ENCODE measurements at places on chromosomes 16 and 17.

DNA sequence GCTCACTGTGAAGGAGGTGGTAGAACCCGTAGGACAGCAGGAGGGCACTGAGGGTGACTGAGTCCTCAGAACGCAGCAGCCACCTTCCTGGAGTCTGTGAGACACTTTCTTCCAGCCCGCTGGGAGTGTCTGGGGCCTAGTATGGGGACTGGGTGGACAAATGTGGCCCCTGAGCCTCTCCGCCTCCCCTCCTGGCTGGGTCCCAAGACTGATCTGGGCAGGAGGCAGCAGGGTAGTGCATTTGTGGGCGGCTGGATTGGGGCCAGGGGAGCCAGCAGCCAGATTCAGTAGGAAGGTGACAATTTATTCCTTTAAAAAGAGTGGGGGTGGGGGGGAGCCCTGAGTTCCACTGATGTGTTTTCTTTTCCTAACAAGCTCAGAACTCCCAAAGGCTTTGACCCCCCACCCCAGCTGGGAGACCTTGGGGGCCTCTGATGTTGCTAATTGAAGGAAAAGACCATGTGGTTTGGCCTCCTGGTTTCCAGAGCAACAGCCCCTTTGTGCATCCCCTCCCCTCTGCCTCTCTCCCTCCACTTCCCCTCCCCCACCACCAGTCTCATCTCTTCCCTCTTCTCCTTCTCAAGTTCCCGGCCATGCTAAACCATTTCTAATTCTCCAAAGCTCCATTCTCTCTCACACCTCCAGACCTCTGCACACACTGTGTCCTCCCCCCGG, 4.4 kb downstream of the CLEC19A start:
- no peak for DNase-seq

DNA sequence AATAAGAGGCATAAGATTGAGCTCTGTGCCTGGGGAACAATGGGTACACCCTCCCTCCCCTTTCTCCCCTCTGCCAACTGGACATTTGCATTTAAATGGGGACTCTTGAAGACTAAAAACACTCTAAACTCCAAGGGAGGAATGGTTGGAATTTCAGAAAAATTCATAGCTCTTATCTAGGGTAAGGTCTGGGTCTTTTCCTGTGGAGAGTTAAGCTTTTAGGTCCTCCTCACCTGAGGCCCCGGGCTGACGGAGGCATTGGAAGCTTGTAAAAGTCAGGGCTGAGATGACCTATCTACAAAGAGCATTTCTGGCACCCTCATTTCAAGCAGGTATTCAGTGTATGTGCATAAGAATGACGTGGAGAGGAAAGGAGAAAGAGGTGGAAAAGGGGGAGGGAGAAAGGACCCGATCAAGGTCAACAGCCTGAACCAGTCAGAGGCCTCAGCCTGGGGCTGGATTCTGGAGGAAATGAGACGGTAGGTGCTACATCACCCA, 78.0 kb downstream of the RAP1GAP2 start:
- no peak for DNase-seq

DNA sequence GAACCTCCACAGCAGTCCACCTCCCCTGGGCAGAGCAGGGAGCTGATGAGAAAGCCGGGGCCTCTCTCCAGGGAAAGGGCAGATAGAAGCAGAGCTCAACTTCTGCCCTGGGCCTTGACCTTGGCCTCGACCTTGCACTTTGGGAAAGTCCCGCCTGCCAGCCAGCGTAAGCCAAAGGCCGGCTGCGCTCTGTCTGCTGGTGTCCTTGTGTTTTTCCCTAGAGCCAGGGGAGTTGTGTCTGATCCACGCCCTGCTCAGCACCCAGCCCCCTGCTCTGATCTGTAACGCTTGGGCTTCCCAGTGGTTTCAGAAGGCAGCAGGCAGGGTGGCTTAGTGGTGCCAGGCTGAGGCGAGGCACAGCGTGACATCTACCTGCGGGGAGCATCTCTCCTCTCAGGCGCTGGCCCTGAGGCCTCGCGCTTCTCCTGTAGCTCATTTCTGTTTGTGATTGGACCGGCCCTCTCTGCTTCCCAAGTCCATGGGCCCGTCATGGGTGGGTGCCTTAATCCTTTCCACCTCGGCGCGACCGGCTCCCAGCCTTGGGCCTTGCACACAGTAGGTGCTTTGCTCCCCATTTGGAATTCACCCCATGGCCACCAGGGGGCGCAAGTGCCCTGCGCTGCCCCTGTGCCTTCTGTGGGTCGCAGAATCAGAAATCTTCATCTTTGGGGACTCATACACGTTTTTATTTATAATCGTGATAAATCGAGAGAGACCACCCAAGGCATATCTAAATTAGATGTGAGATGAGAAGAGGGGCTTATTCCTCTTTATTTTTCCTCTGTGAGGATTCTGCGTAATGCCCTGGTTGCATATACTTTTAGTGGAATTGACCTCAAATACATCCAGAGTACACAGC, 24.2 kb downstream of the SGSH start:
- DNase-seq = peak; percentile 27

DNA sequence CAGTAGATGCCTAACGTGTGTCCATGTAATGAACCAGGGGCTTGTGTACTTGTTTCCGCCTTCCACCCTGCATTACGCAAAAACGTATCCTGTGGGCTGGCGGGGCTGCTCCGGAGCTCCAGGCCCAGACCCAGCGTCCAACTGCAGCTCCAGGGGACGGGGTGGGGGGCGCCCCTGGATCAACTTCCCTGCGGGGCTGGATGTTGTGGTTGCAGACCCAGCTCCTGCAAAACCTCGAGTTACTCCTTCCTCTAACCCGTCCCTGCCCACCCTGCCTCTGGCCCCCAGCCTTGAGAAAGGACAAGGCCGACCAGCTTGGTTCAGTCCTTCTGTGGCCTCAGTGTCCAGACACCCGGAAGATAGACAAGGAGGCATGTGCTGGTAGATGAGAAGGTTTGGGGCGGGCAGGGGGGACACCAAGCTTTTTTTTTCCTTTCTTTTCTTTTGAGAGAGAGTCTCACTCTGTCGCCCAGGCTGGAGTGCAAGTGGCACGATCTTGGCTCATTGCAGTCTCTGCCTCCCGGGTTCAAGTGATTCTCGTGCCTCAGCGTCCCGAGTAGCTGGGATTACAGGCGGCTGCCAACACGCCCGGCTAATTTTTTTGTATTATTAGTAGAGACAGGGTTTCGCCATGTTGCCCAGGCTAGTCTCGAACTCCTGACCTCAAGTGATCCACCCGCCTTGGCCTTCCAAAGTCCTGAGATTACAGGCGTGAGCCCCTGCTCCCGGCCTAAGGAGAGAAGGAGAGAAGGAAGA, 731 bp upstream of the EXOC7 start:
- no peak for DNase-seq

DNA sequence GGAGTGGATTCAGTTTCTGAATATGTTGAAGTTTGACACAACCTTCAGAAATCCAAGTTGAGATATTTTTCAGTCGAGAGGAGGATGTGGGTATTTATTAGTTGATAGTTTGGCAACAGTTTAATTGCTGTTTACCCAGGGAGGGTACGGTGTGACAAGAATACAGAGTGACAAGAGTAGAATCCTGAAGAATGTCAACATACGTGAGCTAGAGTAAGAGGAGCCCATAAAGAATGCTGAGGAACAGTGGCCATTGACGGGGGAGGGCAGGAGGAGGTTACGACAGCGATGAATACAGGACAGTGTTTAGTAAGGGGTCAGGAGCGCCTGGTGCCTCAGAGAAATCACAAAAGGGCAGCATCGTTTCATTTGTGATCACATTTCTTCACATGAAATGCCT, 76.5 kb downstream of the AATF start:
- no peak for DNase-seq

GRCh38 chr16:5791011-5791657, 693.5 kb upstream of the EEF2KMT start:
- no peak for DNase-seq

DNA sequence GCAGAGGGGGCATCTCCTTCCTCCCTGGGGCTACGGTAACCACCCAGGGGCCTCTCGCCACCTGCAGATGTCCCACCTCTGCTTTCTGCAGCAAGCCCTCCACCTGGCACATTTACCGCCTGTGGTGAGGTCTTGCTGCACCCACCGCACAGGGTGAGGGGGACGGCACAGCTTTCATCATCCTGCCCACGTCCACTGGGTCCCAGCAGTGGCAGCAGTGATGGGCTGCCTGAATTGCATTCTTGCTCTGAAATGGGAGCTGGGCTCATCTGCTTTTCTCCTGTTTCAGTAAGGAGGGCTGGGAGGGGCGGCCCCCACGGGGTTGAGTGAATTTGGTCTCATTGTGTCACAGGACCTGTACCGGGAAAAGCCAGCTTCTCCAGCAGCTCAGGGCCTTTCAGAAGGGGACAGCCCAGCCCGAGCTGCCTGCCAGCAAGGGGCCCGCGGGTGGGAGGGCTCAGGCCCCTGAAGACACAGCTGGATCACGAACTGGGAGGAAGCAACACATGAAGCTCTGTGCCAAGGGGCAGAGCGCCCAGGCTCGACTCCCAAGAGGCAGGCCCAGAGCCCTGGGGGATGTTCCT, 12.7 kb downstream of the DNAAF8 start:
- no peak for DNase-seq

DNA sequence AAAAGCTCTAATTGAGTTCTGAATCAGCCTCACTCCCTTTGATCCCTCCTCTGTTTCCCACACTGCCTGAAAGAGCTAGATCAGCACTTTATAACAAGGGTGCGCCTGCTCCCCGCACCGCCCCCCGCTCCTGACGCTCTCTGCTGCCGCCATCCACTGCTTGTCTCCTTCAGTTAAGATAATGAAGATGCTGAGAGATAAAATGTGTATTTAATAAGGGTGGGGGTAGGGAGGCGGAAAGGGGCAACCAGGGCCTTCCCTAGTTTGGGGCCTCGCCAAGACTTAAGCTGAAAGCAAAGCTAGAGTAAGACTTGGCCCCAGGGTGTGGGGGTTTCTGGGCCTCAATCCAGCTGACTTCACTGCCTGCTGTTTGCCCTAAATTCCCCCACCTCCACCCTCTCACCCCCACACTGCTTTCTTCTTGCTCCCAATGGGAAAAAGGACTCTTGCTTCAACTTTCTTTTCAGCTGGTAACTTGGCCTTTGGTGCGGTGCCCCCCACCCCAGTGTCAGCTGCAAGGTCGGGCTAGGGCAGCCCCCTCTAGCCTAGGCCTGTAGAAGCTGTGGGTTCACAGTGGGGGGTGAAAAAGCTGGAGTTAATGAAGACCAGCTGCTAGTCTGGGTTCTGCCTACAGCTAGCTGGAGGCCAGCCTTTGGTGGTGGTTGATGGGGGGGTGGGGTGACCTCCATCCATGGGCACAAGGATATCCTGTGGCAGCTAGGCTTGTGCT, 1.8 kb upstream of the RARA start:
- no peak for DNase-seq

DNA sequence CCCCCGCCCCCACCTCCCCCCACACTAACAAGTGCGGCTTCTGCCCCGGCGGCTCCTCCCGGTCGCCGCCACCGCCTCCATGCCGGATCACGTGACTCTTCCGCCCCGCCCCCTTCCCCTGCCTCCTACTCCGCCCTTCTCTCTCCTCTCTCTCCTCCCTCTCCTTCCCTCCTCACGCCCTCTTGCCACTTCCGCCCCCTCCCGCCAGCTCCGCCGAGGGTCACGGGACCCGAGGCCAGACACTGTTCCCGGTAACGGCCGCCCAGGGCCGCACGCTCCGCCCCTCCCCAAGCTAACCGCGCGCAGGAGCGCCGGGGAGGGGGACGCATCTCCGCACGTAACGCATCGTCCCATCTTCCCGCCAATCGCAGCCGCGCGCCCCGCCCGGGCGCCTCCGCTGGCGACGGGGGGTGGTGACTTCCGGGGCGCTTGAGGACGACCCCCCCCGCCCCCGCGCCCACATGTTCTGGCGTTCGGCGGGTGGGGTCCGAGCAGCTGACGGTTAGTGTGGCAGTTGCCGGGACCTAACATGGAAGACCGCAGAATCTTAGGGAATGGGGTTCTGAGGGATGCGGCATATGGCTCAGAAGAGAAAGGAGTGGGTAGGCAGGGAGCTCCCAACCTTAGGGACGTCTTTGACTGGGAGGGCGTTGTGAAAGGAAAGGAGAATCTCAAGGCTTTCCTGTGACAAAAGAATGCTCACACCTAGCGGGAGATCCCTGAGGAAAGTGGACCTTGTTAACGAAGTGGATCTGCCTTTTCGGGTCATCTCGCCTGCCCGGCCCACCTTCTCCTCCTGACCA, at the start of gene USP32:
USP32 (minus strand) TSS at position 92 of the 803 bp plus-strand sequence. CDS start 194 bp downstream, outside the sequence.
- peak; percentile 96 for DNase-seq

DNA sequence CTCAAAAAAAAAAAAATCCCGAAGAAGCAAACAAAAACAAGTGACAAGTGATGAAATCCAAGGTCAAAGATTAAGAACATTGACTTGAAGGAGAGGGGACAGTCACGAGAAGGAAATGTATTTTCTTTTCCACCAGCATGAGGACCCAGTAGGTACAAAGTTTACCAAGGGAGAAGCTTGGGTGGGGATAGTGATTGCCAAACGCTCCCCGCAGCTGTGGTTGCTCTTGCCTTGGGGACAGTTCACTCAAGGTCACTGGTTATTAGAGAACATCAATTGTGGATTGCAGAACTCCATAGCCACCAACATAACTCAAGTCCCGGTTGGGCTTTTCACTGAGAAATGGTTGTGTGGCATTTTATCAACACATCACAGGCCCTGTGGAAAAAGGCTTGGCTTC, 27.0 kb downstream of the RSL1D1 start:
- peak; percentile 44 for DNase-seq

DNA sequence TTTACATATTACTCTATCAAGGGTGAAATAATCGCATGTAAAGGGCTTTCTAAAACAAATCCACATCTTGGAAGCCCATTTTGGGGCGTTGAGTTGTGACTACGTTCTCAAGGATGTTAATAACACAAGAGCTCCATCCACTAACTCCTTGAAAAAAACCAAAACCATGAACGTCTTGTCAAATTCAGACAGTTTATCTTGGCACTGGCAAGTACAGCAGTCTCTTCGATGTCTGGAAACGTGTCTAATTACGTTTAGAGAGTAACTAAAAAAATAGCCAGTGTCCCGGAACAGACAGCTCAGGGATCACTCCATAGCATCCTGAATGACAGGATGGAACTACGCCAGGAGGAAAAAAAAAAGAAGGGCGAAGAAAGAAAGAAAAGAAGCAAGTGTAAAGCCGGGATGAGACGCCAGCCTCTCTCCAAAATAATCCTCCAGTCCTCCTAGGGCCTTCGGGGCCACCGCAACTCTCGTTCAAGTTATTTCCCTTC, 954 bp downstream of the MYO1D start:
- no peak for DNase-seq

- peak; percentile 88 for DNase-seq
Observed at GRCh38 chr17:42101513-42102292, 3.4 kb upstream of the ZNF385C start.
